ENCODE measurements at places on chromosomes 5 and 9.

GRCh38 chr5:8827696-8828095, 718.2 kb downstream of the SEMA5A start:
- DNase-seq: no peak

DNA sequence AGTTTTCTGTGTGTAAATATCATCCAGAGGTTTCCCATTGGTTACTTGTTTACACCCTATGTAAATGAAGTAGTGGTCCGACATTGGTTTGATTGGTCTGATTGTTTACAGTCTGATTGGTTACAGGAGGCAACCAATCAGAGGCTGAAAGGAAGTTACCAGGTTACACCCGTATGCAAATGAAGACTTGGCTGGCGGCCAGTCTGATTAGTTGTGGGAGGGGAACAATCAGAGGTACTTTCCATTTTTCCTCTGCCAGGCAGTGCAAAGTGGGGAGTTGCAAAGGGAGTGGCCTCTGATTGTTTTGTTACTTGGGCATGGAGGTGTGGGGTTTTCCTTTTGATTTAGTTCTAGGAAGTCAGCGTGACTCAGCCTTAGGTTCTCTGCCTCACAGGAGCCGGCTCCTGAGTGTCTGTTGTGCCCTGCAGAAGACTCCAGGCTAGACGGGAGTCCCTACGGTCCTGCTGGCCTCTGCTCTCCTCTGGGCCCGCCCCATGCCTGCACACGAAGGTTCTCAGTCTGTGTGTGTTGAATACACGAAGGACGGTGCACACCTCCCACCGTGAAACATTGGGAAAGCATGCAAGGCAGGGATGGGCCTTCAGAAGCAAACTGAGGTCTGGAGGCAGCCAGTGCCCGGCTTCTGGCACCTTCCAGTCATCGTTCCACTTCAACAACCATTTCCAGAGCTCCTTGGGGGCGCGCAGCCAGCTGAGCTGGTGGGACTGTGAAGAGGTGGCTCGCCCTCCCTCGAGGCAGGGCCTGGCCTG, 42.9 kb downstream of the OLFM1 start:
- no peak for DNase-seq

DNA sequence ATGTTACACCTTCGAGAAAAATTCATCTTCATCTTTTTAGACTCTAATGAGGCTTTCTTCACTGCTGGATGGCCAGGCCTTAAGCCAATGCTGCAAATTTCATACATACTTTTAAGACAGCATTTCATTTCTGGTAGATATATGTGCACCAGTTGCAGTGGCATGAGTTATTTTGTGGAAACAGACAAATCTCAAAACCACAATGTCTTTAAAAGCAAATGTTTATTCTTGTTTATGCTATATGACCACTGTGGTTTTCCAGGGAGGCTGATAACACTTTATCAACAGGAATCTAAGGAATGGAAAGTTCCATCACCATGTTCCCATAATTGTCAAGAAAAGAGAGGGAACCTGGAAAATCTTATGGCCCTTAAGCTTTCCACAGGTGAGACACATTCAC, 27.7 kb downstream of the CDH9 start:
- DNase-seq: no peak

DNA sequence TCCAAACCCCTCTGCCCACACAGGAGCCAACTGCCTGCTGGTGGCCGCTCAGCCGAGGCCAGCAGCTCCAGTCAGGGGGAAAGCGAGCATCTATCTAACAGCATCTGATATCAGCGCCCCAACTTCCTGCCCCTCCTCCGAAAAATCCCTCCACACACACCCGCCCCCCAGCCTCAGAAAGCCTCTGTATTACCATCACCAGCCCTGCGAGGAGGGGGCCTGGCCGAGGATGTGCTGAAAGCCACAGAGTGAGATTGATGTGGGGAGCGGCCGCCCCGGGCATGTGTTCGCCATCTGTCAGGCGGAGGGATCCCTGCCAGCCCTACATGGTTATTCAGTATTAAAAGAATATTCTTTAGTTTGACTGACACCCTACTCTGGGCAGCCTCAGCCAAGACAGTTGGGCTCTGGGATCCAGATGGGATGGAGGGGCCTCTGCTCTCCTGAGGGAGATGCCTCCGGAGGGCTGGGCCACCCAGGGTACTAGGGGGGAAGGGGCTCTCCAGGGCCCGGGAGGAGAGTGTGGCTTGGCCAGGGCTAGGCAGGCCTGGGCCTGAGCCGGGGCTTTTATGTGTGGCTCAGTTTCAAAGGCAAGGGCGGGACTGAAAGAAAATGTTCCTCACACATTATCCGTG, 98.0 kb downstream of the HSD17B3 start:
- DNase-seq: no peak

DNA sequence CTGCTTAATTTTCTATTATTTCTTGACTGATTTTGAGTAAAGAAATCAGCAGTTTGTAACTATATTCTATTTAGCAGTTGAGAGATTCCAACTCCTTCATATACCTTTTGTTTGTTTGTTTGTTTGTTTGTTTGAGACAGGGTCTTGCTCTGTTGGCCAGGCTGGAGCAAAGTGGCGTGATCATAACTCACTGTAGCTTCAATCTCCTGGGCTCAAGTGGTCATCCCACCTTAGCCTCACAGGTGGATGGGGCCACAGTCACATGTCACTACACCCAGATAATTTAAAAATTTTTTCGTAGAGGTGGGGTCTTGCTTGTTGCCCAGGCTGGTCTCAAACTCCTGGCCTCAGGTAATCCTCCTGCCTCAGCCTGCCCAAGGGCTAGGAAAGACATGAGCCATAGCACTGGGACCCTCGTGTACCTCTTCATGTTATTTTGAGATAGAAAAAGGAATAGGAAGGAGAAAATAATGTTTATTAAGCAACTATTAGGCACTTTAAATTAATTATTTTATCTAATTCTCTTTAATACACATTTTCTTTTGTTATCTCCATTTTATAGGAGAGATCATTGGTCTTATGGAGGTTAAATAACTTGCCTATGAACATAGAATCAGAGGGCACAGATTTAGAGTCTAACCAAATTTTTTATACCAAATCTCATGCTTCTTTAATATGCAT, 133.0 kb downstream of the ZNF608 start:
- no peak for DNase-seq
